PC-9 (cell line): ENCODE measurements at places on chromosomes 2 and 18.

DNA sequence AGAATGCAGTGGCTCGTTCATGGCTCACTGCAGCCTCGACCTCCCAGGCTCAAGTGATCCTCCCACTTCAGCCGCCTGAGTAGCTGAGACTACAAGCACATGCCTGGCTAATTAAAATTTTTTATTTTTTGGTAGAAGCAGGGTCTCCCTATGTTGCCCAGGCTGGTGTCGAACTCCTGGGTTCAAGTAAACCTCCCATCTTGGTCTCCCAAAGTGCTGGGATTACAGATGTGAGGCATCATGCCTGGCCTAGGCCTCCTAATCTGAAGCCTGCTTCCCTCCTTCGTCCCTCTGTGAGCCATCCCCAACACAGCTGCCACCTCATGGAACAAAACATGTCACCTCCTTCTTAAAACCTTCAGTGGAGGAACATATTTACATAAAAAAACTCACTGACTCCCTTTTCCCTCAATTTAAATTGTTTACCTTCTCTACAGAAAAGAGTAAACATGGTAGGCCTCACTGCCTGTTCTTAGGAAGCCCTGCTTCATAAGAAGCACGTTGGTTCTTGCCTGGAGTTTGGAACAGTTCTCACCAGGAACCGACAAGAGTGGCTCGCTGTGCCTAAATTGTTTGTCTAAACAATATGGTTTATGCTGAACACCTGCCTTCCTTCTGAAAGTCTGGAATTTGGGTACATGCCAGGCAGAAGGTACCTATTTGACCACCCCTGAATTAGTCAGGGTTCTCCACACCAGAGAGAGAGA is 12.1 kb upstream of the RHOB start:
- H3K36me3 ChIP-seq = no peaks in the 10 kb centered on the region
- peaks cover 21% of the 10 kb centered on the region for H3K4me1 ChIP-seq
- no peaks in the 10 kb centered on the region for H3K27me3 ChIP-seq

GRCh38 chr2:68284896-68285295 is 32.6 kb upstream of the PPP3R1 start:
- H3K4me1 ChIP-seq = no peaks in the 10 kb centered on the region
- H3K36me3 ChIP-seq = no peaks in the 10 kb centered on the region

DNA sequence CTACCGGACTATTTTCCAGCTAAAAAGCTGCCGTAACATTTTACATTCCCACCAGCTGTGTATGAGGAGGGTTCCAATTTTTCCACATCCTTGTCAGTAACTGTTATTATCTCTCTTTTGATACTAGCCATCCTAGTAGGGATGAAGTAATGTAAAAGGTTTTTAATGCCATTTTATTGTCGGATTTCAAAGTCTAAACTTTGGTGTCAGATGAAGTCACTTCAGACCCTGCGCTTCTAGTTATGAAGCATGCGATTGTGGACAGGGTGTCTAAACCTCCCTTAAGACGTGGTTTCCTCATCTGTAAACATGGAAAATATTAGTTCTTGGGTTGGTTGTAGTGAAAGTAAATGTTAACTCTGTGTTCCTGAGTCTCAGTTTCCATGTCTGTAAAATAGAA is 4.7 kb downstream of the DGKD start:
- H3K27me3 ChIP-seq = no peaks in the 10 kb centered on the region
- no peak overlapping the region for H3K27ac ChIP-seq
- DNase-seq = no peak
- peaks cover 32% of the 10 kb centered on the region for H3K4me1 ChIP-seq

DNA sequence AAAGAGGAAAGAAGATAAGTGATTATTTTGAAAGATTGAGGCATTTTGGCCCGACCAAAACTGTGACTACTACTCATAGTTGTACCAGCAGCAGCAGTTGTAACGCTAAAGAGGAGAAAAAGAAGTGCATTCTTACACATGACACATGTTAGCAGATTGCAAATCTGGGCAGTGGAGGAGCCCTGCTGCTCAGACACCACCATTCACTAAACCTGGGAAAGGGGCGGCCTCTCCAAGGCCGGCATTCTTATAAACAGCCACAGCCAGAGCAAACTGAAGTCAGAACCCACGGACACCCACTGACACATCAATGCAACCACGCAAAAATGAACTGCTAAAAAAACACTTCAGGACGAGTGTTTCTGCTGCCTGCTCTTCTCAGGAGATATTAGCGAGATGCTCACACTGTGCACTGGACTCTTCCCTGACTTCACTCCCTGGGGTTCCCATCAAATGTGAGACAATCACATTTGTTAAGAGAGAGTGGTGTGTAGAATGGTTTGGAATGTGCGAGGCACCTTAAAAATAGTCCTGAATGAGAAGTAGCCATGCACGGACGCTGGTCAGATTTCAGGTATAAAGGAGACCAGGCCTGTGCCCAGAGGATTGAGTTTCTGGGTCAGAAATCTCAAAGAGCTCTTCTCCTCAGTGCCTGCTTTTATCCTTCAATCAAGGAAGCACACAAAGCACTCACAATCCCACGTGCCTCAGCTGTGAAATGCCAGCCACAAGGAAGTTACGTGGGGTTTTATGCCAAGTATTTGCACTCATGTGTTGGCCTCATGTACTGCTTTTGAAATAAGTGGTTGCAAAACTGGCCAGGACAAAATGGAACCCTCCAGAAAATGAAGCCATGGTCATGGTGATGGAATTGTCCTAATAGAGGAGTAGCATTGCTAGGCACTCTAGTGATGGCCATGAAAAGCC is 83.4 kb downstream of the MTCL1 start:
- H3K36me3 ChIP-seq = no peaks in the 10 kb centered on the region
- H3K27me3 ChIP-seq = no peaks in the 10 kb centered on the region
- no peak overlapping the region for H3K4me3 ChIP-seq
- no peak for DNase-seq
- H3K4me1 ChIP-seq = 0 out of 2 replicates have a peak, but pooled peaks cover under 1% of the 10 kb centered on the region
- H3K27ac ChIP-seq = no peak overlapping the region

DNA sequence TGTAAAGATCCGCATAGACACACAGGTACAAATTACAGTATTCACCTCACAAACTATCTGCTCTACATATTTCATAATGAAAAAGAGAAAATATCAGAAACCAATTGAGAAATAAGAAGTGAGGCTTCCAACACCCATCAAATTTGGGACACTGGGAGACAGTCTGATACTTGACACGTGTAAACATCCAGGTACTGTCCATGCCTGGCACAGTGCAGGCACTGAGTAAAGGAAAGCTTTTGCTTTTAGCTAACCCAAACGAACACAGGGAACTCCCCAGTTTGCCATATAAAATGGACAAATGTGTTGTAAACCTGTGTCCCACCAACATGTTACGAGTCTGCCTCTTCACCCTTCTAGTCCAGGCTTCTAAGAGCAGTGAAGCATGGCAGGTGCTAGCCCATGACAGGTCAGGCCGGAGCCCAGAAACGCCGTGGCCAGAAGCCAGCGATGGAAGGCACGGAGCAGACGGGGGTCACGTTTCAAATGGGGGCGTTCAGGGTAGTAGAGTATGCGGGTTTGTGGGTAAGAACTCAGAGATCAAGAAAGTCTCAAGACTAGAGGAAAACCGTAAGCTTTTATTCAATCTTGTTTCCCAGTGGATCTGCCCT is 27.0 kb downstream of the CDH2 start:
- H3K4me1 ChIP-seq = no peaks in the 10 kb centered on the region
- H3K4me3 ChIP-seq = no peak overlapping the region
- no peak for DNase-seq
- H3K36me3 ChIP-seq = no peaks in the 10 kb centered on the region

GRCh38 chr2:241372361-241372992 is 16.4 kb downstream of the FARP2 start:
- no peak overlapping the region for H3K4me3 ChIP-seq
- DNase-seq = no peak
- H3K27me3 ChIP-seq = no peaks in the 10 kb centered on the region
- H3K4me1 ChIP-seq = peaks cover 51% of the 10 kb centered on the region
- H3K36me3 ChIP-seq = peaks cover 7% of the 10 kb centered on the region; the same call in 1 of the 2 replicates

DNA sequence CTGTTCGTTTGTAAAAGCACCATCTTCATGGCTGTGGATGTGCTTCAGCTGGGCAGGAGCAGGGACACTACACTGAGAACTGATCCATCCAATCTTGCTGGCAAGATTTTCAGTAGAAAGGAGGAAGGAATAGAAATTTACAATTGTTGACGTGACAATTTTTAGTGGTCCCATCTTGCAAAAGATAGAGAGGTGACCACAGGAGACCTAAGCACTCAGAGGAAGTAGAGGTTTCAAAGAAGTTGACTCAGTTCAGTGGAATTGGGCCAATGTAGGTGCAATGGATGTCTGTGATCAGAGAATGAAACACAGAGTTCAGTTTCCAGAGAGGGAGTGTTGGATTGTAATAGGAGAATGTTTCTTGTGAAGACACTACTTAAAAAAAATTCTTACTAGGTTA is 1.4 kb downstream of the UGT1A5 start:
- peaks cover 29% of the 10 kb centered on the region for H3K4me1 ChIP-seq
- peak overlapping the region; percentile 13 for H3K27ac ChIP-seq
- no peak overlapping the region for H3K4me3 ChIP-seq
- no peak for DNase-seq
- H3K27me3 ChIP-seq = no peaks in the 10 kb centered on the region

DNA sequence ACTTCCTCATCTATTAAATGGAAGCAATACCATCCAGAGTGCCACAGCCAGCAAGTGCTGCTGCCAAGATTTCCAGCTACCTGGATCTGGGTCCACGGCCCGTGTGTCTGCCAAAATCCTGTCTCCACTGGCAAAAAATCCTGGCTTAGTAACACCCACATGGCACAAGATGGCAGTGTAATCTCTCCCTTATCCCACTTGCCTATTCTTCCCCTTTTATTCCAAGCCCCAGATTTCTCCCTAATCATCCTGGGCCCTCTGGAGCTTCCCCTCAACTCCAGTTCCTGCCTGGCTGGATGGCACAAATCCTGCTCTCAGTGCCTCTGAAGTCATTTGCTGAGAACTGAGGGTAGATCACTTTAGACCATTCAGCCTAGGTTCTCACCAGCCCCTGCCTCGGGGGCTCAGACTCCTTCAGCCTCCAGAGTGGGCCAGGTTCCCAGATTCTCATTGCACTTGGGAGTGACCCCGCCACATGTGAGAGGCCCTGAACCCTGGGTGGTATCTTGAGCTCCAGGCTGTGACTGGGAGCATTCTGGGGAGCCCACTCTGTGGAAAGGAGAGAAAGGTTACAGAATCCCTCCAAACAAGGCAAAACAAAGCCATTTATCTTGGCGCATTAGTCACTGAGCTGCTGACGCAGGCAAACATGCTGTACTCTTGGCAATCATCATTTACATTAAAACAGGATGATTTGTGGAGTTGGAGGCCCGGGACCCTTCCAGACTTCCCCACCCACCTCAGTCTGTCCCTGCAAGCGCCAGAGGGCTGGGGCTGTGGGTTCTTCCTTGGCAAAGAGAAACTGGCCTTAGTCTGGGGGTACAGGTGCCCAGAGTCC is 325.8 kb downstream of the DYSF start:
- no peak overlapping the region for H3K27ac ChIP-seq
- DNase-seq = no peak
- no peaks in the 10 kb centered on the region for H3K27me3 ChIP-seq
